NCI-H1417 treated with DMSO at 0.1 percent for 48 hours (cell line): ENCODE measurements at places on chromosomes 6 and 20.

DNA sequence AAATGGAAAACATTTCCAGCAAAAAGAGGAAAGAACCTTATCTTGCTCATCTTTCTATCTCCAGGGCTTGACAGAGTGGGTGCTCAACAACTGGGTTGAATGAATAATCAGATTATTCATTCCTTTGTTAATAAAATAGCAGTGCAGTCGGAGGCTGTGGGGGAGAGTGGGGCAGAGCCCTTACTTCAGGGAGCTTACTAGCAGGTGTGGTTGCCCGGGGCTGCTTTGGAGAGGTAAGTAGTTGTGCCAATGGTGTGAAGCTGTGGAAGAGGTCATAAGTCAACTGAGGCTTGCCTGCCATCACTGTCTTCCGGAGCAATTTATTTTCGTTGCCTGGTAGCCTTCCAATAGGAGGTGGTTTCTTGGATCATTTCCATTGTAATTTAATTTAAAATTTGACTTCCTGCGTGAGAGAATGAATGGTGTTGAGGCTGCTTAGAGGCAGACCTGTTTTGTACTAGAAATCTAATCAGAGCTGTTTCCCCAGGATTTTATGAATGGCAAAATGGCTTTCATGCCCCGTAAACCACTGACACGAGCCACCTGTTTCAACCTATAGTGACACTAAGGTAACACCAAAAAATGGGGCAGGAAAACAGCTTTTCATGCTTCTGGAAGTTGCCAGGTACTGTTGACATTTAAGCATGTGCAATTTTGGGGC lies 51.4 kb downstream of the ZDHHC14 start:
- no peak for DNase-seq

DNA sequence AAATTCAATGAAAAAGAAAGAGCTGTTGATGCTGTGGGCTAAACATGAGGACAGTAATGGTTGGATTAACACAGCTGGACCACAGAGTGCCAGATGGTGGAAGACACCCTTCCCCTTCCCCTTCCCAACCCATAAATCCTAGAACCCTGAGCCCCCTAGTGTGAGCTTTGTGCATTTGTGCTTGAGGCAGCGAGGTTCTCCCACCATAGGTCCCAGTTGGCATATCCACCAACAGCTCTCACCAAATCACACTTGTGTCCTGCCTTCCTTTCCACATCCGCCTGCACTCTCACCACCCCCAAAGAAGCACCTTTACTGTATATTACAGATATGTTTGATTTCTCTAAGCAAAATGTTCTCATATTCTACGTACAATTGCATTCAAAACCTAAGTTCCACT lies 32.8 kb upstream of the HBS1L start:
- no peak for DNase-seq

- no peak for DNase-seq
Measured at GRCh38 chr20:373171-373890, 7.2 kb upstream of the TRIB3 start.

GRCh38 chr6:7121700-7122241 lies 14.0 kb downstream of the RREB1 start:
- DNase-seq = no peak

DNA sequence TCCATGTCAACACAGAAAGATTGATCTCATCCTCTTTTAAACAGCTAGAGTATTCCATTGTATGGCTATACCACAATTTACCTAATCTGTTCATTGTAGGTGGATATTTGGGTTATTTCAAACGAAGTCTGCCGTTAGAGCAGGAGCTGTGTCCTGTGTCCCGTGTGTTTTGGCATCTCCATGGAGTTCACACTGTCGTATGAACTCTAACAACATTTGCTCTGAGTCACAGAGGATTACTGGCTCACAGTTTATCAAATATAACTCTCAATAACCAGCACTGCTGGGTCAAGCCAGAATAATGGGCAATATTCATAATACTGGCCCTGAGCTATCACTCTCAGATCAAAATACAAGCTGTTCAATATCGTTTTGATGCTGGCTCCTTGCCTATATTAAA lies 16.4 kb downstream of the TRAM2 start:
- no peak for DNase-seq

- DNase-seq = no peak
Measured at GRCh38 chr6:134261766-134262165, 56.1 kb downstream of the SGK1 start.

DNA sequence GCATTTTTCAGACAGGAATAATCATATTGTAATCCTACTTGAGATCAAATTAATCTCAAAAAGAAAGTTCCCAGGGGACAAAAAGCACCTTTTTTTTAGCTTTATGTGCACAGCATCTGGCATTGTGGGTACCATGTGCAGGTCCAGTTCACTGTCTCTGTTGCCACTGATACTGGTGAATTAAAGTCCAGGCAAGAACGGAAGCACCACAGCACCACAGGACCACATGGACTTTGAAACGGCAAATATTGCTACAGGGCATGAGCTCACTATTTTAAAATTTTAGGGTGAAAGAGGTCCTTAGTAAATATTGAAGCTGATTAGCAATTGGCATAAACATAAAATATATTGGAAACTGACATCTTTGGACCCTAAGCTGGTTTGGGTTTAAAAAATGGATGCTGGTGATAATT lies 709.0 kb downstream of the EPM2A start:
- no peak for DNase-seq

GRCh38 chr20:60968853-60969720 lies 283.0 kb upstream of the CDH4 start:
- no peak for DNase-seq

DNA sequence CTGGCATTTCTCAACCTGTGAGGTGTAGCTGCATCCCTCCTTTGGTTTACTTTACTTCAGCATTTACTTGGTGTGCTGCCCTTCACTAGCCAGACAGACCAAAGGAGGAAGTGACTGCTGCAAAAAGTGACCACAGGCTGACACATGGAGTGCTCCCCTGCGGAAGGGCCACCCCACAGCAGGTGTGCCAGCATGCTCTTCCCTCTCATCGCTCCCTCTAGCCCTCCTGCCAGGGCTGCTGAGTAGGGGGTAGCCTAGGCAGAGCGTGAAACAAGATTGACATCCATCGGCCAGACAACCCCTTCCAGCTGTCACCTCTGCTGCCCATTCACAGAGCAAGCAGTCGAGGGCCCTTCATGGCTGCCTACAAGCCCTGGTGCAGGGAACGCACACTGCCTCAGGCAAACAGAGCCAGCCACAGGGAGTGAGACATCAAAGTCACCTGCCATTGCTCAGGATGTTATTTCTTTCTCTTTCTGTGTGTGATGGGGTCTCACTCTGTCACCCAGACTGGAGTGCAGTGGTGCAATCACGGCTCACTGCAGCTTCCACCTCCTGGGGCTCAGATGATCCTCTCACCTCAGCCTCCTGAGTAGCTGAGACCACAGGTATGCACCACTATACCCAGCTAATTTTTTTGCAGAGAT lies 102.0 kb upstream of the RPS6KA2 start:
- DNase-seq = no peak

DNA sequence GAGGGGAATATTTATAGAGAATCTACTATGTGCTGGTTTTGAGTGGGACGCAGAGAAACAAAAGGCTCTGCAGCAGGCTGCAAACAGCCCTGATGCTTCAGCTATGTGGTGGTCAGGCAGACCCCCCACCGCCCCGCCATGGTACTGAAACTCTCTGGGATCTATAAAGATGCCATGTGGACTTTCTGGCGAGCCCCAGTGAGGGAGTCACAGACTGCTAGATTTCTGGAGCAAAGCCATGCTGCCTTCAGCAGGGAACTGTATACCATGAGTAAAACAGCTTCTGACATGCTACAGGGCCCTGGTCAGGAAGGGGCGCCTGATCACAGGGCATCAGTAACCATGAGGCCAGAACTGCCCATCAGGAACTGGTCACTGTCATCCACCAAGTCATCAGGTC lies 19.2 kb upstream of the BPIFB1 start:
- no peak for DNase-seq

DNA sequence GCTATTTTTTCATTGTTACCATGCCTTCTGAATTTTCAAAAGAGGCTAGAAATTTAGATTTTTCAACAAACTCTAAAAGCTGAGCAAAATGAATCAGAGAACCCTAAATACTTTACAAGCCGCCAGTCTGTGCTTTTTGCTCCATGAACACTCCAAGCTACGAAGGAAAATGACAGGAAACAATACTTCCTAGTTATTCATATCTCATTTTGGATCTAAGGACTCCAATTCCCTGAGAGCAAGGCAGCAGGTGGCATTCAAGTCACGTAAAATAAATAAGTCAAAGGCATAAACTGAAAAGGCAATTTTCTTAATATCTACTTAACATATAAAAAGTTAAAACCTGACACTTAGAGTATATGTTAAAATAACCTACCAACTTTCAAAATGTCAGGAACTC lies 50.6 kb downstream of the PDSS2 start:
- no peak for DNase-seq

GRCh38 chr6:35489995-35490791 lies 6.7 kb downstream of the TEAD3 start:
- no peak for DNase-seq
